EH (cell line): ENCODE measurements at places on chromosomes 1 and 21.

GRCh38 chr1:194474701-194475100 lies 1288.3 kb upstream of the B3GALT2 start:
- DNase-seq: peak; percentile 42

- DNase-seq: peak; percentile 43
These were observed 89.8 kb upstream of the KCNE2 start for GRCh38 chr21:34274001-34274400.

GRCh38 chr21:14657241-14658008 lies 111.3 kb upstream of the SAMSN1 start:
- no peak for DNase-seq

DNA sequence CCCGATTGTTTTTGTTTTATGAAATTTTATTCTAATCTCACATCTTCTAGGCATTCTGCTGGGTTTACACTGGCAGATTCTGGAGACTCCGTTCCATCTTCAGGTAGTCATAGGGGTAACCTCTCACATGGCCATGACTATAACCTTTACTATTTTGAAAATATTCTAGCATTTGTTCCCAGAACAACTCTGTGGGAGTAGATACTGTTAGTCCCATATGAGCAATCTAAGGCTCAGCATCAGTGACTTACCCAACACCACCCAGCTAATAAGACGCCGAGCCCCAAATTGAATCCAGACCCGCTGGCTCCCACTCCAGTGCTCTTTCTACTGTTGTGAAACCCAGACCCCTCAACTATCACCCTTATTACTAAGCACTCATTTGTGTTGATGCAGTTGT lies 9.8 kb downstream of the ADAMTS4 start:
- DNase-seq: no peak

- peak; percentile 37 for DNase-seq
These were observed 573 bp downstream of the PSMG1 start for GRCh38 chr21:39182484-39183271.

GRCh38 chr1:108686614-108687313 lies 5.3 kb upstream of the PRPF38B start:
- peak; percentile 74 for DNase-seq

DNA sequence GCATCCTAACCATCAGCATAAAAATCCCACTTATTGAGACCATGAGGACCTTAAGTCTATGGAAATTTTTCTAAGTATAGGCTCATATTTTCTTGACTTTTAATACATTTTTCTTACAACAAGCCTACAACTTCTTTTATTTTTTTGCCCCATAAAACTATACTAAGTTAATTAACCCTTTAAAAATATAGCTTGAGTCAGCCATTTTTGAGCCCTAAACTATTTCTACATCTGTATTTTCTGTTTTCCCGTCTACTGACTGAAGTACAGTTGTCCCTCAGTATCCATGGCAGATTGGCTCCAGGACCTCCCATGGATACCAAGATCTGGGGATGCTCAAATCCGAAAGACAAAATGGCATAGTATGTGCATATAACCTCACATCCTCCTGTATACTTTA lies 55.0 kb downstream of the CHD1L start:
- no peak for DNase-seq

GRCh38 chr1:214337015-214337414 lies 56.1 kb downstream of the SMYD2 start:
- DNase-seq: no peak

DNA sequence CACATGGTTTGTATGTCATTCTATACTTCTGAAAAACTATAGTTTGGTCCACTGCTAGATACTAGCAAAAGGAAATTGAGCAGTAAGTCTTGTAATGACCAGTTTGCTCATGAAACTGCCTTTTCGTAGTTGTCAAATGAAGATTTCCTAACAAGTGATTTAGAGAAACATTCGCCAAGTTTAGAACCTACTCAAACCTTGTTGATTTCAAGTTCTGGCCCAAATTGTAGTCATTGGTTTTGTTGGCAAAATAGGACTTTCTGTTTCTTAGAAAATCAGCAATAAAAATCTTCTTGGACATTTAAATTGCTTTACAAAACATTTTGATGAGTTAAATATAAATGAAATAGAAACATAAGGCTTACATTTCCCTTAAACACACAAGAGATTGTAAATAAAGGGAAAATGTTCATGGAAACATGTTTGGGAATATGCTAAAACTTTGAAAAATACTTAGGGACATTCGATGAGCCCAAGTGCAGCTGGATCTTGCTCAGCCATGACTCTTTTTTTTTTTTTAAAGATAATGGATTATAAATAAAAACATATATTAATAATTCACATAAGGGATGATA lies 178.5 kb upstream of the LYPLAL1 start:
- no peak for DNase-seq

GRCh38 chr1:67749844-67750690 lies 65.1 kb downstream of the GADD45A start:
- peak; percentile 90 for DNase-seq

- no peak for DNase-seq
These were observed 260.5 kb downstream of the DYRK1A start for GRCh38 chr21:37627074-37627473.

DNA sequence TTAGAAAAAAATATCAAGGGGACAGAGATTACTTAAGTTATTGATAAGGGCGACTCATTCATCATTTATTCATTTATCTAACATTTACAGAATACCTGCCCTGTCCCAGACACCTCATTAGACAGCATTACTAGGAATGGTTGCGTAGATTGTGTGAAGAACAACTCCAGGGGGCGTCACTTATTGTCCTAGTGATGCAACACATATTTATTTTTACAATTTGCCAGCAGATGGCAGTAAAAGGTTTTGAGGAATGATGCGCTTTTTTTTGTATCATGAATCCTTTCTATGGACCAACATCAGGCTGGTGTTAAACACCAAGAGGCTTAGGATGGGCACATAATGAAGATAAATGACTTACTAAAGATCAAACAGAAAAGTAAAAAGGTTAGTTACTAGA lies 5.5 kb downstream of the NCAM2 start:
- DNase-seq: peak; percentile 7

DNA sequence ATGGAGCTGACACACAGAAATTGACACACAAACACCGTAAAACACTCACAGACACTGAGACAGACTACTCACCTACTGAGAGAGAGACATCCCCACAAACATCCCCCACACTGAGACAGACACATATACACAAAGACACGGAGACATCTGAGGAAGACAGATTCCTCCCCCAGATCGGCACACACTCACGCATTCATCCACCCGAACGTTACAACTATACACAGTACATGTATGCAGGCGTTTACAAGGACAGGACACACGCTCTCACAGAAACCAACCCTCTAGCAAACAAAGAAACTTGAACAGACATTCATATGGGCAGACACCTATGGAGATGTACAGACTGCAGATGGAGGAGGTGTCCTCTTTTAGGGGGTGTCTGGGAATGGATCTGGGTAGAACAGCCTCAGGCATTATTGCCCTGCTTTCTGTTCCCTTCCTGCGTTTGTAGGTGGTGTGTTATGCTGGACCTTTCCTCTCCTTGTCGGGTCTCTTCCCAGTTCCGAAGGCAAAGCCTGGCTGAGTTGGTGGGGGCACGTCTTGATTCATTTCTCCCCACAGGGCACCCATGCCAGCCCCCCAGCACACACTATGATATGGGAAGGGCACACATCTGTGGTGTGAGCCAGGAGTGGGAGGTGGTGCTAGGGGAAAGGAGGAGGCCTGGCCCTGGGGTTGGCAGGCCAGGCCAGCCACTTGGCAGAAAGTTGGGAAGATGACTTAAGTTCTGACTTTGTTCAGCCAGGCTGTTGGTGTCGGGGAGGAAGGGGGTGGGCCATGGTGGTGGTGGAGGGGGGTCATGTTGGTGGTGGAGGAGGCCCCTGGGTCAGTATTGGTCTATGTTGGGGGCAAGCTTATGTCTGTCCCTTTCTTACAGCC lies 1.5 kb downstream of the KIRREL1 start:
- DNase-seq: peak; percentile 57

- no peak for DNase-seq
These were observed 8.7 kb downstream of the PARK7 start for GRCh38 chr1:7970246-7970645.

- peak; percentile 73 for DNase-seq
These were observed 22.8 kb upstream of the STRIP1 start for GRCh38 chr1:110011527-110012041.

- no peak for DNase-seq
These were observed 18.1 kb upstream of the NBPF1 start for GRCh38 chr1:16631248-16632043.

DNA sequence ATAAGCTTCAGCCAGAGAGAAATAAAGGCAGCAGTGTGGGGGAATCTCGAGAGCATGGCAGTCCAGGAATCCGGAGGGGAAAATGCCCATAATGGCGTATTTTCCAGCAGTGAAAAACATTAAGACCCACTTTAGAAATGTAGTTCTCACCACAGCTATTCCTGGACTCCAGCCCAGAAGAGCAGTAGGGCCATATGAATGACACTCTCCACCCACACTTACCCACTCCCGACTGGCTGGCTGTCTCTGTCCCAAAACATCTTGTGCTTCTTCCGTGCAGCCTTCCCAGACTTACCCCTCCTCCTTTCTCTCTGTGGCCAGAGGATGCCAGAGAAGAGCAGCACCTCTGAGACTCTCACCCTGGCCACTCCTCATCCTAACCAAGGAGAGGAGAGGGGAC lies 56.4 kb downstream of the TRABD2B start:
- DNase-seq: peak; percentile 30

GRCh38 chr1:51650198-51650597 lies 33.3 kb downstream of the OSBPL9 start:
- peak; percentile 33 for DNase-seq

GRCh38 chr1:210222340-210223006 lies 10.1 kb upstream of the SERTAD4 start:
- peak; percentile 34 for DNase-seq

DNA sequence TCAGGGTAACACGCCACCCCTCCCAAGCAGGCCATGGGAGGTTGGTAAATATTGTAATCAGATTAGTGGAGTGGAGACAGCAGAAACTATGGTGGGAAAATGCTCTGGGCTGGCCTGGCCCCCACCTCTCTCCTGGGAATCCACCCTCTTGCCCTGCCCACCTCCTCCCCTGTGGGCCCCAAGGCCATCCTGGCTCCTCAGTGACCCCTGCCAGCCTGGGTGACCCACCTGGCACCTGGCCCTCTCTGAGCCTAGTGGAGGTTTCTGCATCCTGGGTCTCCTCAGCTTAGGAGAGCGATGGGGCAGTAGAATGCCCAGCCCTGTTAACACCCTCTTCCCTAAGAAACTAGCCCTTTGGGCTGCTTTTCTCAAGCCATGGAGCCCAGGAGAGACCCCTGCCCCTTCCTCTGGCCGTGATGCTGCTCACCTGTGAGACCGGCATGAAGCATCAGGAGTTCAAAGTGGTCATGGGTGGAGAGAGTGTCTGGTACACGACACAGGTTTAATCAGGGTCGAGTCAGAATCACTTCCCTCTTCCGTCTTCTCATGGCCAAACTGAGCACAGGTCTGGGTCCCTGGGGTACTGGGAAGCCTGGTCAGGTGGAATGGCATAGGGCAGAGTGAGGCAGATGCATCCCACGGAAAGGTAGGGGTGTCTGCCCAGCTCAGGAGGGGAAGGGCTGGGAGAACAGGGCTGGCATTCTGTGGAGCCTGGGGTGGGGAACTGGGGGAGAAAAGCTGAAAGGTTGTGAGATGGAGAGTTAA lies 10.7 kb upstream of the DMBX1 start:
- no peak for DNase-seq

DNA sequence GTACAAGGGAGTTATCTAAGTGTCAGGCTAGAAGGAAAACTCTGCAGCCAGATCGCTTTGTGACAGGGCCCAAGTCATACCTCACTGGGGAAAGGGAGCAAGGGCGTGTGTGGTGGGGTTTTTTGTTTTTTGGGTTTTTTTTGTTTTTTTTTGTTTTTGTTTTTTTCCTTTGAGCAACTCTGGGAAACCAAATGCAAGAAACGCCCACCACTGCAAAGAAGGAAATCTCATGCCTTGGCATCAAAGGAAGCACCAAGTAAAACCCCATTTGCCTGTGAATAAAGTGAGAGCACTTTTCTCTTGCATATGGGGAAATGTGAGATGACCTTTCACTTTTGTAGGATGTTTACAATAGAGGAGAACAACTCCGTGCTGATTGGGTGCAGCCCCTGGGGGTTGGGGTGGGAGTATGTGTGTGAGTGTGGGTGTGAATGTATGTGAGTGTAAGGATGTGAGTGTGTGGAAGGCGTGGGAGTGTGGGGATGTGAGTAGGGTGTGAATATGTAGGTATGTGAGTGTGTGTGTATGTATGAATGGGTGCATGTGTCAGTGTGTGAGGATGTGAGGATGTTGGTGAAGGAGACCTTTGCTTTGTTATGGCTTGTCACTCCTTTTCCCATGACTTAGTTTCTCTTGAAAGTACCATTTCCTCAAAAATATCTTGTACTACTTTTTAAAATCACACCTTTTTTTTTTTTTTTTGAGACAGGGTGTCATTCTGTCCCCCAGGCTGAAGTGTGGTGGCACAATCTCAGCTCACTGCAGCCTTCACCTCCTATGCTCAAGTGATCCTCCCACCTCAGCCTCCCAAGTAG lies 34.6 kb downstream of the IL12RB2 start:
- no peak for DNase-seq

- peak; percentile 40 for DNase-seq
These were observed at the start of gene TMEM51 for GRCh38 chr1:15153184-15153841. TSS of gene TMEM51 (plus strand) at chr1:15153747. CDS start at chr1:15215088, 61,341 bp downstream.

GRCh38 chr21:32392299-32392879 lies 423 bp downstream of the URB1 start:
- no peak for DNase-seq

GRCh38 chr1:246793356-246793896 lies 69.2 kb downstream of the SCCPDH start:
- no peak for DNase-seq
